ENCODE measurements at places on chromosomes 5 and 9.

- DNase-seq, result no peak
Measured at GRCh38 chr5:17713301-17713700, 79.0 kb downstream of the TAF11L14 start.

DNA sequence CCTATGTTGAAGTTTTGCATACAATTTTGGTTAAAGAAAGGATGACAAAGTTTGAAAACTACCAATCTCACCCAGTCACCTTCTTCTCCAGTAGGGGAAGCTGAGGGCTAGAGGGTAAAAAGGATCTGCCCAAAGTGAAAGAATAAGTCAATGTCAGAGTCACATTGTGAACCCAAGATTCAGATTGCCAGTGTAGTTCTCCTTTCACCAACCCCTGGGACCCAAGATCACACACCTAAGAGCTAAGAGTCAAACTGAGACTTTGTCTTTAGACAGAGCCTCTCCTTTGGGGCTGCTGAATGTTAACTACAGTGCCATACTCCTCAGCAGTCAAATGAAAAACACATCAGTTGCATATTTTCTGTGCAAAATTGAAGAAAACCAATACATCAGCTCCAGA lies 210.6 kb downstream of the ATP10B start:
- no peak for DNase-seq

DNA sequence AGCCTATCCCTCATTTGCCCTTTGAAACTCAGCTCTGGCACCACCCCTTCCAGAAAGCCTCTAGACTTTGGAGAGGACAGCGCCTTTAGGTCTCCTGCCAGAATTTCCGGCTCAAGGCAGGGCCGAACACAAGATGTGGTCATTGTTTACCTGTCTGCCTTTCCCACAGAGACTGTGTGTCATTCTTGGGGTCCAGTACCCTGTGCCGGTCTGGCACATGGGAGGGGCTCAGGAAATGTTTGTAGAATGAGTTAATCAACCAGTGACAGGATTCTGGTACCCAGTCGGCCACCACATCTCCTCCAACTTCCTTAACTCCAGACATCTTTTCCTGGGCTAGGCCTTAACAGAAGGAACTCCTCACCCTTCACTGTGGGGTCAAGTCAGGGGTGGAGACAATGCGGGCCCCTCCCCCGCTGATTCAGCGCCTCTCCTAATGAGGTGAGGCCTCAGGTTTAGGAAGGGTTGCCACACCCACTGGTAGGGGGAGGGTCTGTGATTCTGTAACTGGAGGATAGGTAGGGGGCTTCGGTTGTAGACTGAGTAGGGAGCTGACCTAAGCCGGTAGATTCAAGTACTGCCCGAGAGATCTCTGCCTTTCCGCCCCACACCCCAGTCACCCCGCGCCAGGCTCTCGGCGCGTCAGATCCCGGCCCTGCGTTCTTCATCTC lies 29.3 kb downstream of the PCDH1 start:
- DNase-seq, result no peak

DNA sequence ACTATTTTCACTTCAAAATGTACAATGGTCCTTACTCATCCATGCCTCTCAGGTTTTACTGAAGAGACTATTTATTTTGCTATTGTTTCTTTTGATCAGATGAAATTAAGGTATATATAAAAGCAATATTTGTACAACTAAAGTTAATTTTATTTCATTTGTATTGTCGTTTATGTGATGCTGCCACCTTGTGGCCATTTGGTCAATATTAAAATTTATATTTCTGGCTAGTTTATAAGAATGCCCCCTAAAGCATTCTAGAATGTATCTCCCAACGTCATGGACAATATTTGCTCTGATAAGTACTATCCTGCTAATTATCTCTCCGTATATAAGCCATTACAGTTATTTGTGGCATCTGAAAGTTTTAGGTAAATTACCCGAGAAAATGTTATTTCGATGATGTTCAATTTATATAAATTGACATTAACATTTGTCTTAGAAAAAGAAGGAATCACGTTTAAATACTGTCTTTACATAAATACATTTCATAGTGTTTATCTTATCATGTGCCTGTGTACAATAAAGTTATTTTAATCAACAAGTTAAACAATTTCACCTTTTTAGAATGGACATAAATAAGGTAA lies 680.0 kb downstream of the TAF11L14 start:
- no peak for DNase-seq

GRCh38 chr5:148858106-148858505 lies 31.7 kb downstream of the ADRB2 start:
- DNase-seq, result no peak

GRCh38 chr5:124658867-124659557 lies 87.4 kb downstream of the ZNF608 start:
- DNase-seq, result peak; percentile 64

- no peak for DNase-seq
Measured at GRCh38 chr9:27519466-27520465, 4.3 kb upstream of the IFNK start.

DNA sequence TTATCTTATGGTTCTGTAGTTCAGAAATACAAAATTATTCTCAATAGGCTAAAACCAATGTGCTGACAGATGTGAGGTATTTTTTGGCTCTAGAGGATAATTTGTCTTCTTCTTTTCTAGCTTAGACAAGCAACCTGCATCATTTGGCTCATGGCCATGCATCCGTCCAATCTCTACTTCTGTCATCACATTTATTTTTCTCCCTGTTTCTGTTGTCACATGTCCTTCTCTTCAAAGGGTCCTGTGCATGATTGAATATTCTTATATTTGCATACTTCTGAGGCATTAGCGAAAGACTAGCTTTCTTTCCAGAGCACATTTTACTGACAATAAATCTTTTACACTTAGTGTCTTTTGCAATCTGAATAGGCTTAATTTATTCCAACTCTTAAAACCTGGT lies 564.7 kb downstream of the CDH10 start:
- no peak for DNase-seq

DNA sequence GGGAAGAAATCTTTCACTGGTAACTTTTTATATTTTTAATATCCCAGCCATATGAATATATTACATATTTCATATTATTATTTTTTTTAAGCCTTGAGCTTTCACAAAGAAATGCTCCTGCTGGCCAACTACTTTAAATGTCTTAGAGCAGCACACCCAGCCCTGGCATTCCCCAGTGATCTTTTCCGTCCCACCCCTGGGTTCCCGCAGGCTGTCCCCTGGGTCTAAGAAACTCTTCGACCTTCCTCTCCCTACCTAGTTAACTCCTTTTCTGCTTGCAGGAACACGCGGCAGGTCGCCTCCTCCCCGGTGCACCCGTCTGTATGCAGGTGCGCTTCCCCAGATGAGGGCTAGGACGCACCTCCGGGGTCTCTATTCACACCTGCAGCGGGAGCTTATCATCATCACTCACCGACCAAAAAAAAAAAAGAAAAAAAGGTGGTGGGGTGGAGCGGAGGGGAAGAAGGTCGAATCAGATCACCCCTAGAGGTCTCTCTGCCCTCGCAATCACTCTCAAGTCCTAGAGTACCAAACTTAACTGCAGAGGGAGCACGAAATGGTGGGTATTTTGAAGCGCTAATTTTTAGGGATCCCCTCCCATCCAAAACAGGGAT lies 696 bp downstream of the ZFP62 start:
- DNase-seq, result no peak

- no peak for DNase-seq
Measured at GRCh38 chr5:161406880-161407279, 139.6 kb downstream of the GABRB2 start.

- DNase-seq, result no peak
Measured at GRCh38 chr9:5696884-5697283, 68.0 kb downstream of the RIC1 start.

DNA sequence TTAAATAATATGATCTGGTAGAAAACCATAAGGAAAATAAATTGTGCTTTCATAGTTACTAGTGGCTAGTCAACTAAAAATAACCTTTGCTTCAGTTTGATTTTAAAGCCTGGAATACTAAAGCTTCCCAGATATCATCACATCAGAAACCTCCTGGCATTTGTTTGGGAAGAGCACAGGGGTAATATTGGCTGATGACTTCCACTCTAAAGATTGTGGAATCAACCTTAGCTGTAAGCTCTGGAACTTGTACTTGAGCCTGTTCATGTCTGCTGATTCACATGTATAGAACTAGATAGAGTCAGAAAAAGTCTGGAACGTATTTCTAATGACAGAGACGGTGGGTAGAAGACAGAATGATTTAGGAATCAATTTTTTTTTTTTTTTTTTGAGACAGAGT lies 345.0 kb downstream of the CWC27 start:
- DNase-seq, result no peak

DNA sequence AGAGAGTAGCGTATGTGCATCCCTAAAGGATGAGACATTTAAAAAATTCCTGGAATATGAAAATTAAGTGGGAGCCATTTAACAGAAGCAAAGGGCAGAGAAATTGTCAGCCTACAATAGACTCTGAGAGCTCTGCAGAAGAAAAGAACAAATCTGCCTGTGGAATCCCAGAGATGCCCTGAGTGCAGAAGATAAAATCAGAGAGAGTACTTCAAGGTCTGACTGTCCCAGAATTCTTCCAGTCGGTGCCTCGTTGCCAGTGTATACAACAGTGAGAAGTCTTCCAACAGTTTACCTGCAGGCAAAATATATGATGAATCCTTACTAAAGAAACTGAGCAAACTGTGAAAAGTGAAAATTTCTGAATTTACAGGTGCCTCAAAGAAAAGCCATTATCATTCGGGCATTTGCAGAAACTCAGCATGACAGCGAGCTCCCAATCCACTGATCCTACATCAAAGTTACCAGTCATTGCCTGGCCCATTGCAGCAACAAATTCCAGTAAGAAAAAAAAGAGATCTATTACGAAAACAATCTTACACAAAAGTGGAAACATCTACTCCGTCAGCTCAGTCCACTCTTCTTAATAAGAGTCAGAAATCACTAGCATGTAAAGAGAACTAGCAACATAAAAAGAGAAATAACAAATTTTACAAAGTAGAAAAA lies 92.8 kb upstream of the VCAN start:
- peak; percentile 82 for DNase-seq

- DNase-seq, result peak; percentile 49
Measured at GRCh38 chr5:128674837-128675446, 136.9 kb upstream of the FBN2 start.

- peak; percentile 31 for DNase-seq
Measured at GRCh38 chr5:150113047-150113744, 26.8 kb upstream of the CSF1R start.

GRCh38 chr5:157271740-157272271 lies 5.9 kb downstream of the CYFIP2 start:
- peak; percentile 24 for DNase-seq

DNA sequence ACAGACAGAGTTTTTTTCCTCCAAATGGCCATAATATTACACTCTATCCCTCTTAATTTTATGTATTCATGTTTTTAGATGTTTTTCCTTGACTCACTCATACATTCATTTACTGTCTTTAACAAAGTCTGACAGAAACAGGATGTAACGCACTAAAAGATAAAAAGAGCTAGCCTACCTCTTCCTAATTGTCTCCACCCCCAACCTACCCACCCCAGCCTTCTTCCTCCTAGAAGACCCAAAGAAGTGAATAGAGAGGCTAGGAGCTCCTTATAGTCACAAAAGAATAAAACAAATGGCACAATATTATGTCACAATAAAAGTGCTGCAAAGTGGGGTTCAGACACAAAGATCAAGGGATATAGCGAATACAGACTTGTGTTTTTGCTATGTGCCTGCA lies 719 bp downstream of the NOL8 start:
- DNase-seq, result peak; percentile 25

DNA sequence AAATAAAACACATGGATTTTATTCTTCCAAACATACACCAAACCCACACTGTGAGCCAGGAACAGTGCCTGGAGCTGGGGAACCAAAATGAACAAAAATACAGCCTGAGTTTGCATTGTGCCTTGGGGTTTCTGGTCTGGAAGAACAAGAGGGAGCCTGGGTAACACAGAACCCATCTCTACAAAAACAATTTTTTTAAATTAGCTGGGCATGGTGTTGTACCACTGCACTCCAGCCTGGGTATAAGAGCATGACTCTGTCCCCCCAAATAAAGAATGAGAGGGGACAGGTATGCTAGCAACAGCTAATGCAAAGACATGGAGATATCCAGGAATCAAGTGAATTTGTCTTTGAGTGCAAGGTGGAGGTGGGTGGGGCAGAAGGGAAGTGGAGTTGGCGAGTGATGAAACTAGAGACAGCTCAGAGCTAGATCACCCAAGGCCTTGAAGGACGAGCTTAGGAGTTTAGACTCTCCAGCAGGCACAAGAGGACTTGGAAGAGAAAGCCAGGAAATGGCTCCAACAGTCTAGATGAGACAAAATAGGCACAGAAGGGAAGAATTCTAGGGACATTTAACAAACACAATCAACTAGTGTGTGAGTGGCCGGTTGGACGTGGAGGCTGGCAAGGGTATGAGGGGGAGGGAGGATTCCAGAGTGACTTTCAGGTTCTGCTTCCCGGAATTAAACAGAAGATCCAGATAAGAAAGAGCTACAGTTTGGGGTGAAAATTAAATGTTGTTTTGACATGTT lies 47.4 kb downstream of the FNBP1 start:
- peak; percentile 73 for DNase-seq

- no peak for DNase-seq
Measured at GRCh38 chr5:22708770-22709328, 144.3 kb downstream of the CDH12 start.

GRCh38 chr9:103397868-103398600 lies 402.9 kb downstream of the CYLC2 start:
- DNase-seq, result peak; percentile 13

- no peak for DNase-seq
Measured at GRCh38 chr5:102996011-102996575, 123.8 kb downstream of the GIN1 start.

DNA sequence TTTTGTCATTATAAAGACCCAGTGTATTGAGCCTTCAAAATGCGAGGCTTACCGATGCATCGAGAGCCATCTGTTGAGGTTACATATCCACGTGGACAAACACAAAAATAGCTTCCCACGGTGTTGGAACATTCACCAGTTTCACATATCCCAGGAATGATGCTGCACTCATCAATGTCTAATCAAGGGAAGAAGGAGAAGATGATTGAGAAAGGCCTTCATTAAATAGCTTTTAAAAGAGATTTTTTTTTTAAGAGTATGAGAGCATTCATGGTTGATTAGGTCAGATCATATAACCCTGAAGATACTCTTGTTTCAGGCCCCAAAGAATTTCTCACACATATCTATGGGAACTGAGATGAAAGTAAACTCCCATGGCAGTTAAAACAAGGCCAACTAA lies 129.4 kb downstream of the FBN2 start:
- DNase-seq, result no peak

DNA sequence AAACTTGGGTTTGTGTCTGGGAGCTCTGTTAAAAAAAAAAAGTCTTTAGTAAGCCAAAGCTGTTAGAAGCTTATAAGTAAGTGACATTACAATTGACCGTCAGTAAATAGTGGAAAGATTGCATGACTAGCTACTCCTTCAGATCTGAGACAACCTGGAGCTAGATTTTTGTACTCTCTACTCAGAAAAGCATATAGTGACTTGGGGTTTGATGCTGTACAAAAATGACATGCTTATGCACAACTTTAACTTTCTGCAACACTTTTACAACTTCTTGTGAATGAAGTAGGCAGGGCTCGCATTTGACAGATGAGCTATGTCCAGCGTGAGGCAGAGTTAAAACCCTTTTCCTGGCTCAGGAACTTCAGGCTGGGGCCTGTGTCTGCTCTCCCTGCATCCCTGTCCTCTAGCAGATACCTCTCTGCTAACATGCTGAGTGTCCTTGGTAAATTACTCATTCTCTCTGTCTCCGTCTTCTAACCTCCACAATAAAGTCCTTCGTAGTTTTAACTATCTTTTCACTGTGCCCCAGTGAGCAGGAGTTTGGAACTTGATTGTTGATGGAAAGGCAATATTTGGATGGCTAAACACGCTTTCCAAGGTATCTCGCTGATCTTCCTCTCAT lies 471 bp upstream of the GHR start:
- no peak for DNase-seq

All from inflammatory macrophage (primary cell).